ENCODE measurements at places on chromosomes 13 and 19.

DNA sequence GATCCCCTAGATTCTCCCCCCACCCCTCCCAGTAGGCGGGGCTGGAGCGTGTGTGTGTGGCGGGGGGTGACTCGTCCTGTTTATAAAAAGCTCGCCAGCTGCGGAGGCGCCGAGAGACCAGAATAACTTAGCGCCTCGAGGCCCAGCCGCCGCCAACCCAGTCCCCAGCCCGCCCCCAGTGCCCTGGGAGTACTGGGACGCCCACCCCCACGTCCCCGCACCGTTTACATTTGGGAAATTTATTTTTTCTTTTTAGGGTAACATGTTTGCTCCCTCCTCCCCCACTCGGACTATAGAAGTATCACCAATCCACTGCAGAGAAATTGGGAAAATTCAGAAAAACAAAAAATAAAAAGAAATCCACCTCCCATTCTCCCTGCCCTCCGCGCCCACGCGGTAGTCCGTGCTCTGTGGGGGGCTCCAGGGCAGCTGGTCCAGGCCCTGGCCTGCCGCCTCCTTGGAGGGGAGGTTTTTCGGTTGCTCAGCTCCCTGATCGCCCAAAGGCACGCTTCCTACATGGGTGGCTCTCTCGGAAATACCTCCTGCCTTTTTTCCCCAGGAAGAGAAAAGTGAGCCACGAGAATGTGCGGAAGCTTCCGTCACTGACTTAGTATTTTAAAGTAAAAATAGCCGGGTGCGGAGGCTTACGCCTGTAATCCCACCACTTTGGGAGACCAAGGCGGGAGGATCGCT lies 1.5 kb upstream of the RAB3A start:
- DNase-seq, result peak; percentile 39

- DNase-seq, result no peak
Measured at GRCh38 chr13:98869408-98870090, 108.3 kb downstream of the DOCK9 start.

DNA sequence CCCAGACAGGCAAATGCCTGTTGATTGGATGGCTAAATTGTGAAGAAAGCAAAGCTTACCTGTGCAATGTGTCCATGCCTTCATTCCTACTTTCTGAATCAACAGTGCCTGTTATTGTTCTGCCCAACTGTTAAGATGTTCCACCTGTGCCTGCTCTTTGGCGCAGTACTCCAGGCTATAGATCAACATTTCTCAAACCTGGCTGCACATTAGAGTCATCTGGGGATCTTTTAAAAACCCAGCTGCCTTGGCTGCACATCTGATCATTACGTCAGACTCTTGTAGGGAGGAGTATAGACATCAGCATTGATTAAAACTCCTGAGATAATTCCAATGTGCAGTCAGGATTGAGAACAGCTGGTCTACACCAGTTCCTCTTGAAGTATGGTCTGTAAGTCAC lies 16.2 kb upstream of the CPB2 start:
- DNase-seq, result no peak

- DNase-seq, result no peak
Measured at GRCh38 chr13:73833325-73834070, 300.7 kb downstream of the KLF12 start.

- DNase-seq, result no peak
Measured at GRCh38 chr13:30736461-30737320, 1.3 kb downstream of the ALOX5AP start.

- no peak for DNase-seq
Measured at GRCh38 chr13:20696073-20696472, 7.4 kb upstream of the IL17D start.

GRCh38 chr13:46160065-46160464 lies 21.9 kb downstream of the LCP1 start:
- no peak for DNase-seq

DNA sequence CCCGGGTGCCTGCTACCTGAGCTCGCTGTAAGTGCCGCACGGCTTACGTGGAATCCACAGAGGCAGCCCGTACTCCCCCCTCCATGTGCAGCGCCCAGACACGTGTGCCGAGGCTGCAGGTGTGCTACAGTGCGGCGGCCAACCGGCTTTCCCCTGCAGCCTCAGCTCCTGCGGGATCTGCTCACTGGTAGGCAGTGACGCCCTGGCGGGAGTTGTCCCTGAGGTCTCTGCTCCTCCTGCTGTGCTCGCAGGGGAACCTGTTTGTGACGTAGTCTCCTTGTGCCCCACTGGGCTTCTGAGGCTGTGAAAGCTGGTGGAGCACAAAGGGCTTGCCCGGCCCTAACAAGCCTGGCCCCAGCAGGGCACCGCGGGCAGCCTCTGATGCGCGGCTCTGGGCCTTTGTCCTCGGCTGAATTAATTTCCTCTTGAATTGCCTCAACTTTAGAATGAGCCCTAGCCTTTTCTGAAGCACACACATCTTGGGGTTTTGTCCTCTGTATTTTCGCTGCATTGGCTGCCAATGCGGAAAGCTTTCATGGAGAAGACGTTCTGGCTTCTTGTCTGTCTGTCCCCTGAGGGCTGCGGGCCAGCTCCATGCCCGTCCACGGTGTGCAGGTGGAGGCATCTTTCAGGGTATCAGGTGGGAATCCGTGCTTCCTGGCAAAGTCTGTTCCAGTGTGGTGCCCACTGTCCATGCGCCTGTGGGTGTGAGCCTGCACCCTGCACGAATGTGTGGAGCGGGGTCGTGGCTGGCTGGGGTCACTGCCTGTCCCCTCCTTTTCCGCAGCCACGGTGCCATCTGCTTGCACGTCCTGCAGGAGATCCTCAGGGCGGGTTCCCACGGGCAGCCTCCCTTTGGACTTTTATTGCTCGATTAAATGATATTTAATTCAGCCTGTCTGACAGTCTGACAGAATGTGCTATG lies 77.3 kb upstream of the MCF2L start:
- no peak for DNase-seq

GRCh38 chr19:52190487-52191293 lies 838 bp downstream of the PPP2R1A start:
- DNase-seq, result no peak

DNA sequence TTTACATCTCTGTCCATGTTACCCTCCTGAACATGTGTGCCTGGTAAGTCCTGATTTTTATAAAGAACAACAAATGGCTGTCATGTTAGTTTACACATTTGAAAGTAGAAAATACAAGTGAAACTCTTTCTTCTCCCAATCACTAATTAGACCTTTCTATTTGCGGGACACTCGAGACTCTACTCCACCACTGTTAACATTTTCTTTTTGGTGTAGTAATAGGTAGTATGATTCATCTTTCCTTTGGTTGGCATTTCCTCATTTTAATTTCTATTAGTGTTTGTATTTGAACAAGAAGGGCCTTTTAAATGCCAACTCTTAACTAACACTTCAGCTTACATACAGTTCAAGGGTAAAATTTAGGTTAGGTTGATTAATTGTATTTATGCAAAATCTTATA lies 371.1 kb downstream of the PCDH9 start:
- no peak for DNase-seq

GRCh38 chr13:94987869-94988268 lies 275.5 kb upstream of the SOX21 start:
- DNase-seq, result no peak

DNA sequence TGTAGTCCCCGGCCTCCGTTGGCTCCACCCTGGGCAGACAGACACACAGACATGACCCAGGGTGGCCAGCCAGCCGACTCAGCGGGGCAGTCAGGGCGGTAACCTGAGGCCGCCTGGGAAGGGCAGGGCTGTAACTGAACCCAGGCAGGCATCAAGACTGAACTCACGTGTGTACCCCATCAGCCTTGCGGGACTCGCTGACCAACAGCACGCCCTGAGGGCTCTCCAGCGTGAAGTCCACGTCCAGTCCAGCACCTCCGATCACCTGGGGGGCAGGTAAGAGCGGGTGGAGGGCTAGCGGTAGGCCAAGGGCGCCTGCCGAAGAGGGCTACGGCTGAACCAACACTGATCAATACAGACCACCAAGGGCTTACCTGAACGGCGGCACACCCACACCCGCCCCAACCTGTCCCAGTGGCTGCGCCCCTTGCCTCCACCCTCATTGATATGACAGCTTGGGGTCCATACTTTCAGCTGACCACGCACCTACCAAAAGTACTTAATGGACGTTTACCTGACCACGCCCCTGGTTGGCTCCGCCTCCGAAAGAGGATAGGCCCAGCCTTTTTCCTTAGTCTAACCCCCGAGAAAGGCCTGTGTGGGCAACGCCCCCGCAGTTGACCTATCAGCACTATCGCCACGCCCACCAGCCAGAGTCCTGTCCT lies 791 bp downstream of the TMED1 start:
- DNase-seq, result no peak

- DNase-seq, result no peak
Measured at GRCh38 chr13:48188131-48188530, 44.9 kb upstream of the ITM2B start.

DNA sequence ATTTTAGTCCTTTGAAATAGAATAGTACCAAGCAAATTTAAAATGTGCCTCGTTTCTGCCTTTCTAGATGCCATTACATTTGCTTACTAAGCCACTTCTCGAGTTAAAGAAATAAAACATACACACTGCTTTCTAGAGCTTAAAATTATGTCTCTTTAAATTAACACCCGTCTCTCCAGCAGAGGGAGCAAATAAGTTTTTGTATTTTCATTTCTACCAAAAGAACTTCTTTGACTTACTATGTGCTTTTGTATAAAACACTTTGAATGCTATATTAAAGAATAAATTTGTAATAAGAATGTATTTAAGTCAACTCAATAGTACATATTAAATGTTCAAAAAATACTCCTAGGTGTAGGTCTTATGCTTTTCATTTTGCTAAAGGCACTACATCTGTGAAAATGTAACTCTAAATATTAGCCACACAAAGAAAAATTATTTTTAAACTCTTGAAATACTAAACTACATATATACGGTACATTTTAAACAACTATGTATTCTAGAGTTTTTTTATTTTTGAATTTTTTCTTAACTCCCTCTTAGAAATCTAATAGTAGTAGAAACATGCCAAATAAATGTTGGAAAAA lies 269.3 kb upstream of the MIR17HG start:
- no peak for DNase-seq

DNA sequence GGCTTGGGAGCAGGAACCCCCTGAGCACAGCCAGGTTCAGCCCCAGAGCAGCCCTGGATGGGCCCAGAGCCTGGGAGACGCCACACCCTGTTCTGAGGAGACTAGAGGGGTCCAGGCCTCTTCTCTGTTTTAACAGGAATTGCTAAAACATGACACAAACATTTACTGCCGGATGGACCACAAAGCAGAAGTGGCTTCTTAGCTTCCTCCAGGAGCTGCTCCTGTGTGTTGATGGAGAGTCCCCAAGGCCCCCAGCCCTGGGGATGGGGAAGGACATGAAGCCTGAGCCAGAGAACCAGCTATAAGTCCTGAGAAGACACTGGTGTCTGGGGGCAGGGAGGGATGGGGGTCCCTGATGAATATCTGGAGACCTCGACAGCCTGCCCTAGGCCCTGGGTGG lies 14.6 kb downstream of the CEACAM3 start:
- DNase-seq, result no peak

GRCh38 chr13:74674720-74675119 lies 540.5 kb upstream of the KLF12 start:
- no peak for DNase-seq

DNA sequence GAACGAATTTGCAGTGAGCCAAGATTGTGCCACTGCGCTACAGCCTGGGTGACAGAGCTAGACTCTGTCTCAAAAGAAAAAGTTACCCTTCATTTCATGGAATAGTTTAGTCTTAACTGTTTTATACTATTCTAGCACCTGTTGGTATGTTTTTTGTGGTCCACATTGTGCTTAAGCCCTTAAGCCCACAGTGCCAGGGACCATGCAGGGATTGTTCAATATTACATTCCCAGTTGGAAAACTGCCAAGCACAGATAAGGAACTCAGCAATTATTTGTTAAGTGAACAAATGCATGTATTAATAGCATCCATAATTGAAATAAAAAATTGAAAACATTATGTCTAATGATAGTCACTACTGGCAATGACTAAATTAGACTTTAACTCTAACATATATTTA lies 193.5 kb downstream of the PCDH17 start:
- DNase-seq, result no peak

- DNase-seq, result no peak
Measured at GRCh38 chr19:7971553-7972520, 28.4 kb upstream of the TIMM44 start.

DNA sequence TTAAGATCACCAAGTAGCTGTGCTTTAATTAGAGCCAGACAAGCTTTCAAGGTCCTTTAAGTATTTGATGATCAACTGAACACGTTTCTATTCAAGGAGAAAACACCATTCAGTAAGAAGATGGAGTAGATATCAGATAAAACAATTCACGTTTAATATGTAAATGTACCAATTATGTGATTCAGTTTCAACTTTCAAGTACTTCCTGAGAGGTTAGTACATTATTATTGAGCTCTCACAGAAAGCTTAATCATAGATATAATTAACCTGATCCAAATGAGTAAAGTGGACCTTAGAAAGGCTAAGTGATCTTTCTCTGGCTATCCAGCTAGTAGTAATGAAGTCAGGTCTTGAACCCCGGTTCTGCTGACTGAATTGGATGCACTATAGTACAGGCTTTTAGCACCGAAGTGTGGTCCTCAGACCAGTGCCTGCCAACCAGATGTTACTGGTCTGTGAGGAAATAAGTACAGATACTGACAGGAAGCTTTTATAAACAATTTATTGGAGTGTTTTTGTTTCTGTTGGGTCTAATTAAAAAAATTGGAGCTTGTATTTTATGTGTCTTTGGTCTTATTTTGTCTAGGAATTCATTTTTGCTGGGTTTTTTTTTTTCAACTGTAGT lies 10.2 kb downstream of the CLN5 start:
- DNase-seq, result no peak

DNA sequence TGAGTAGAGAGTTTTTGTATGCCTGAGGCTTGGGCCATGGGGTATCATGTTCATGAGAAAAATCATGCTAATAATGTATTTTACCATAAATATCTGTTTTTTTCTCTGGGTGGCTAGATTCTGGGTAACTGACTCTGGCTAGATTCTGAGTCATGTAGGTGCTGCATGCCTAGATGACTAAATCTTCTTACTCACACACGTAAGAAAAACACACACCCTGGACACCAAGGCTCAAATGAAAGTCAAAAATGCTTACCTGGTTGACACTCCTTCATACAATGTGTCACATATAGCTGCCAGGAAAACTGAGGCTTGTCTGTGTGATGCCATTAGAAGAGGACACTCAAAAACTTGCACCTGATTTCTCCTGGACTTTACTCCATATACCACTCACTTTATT lies 597.4 kb upstream of the SLITRK1 start:
- no peak for DNase-seq

DNA sequence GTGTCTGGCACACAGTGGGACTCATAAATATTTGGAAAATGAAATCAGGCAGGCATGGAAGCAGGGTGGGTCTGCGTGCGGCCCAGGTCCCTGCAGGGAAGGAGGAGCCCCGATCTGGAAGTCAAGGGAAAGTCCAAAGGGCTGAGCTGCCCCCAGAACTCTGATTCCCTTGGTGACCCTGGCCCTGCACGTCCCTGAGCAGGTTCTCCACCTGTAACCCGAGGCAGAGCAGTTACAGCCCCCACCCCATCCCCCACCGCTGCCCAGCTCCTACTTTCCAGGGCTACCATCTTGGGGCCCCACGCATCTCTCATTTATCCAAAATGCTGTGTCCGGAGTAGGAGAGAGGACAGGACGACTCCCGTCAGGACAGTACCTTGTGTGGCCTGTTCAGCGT lies 2.1 kb downstream of the PLEKHF1 start:
- DNase-seq, result no peak

- DNase-seq, result no peak
Measured at GRCh38 chr13:102698649-102698980, 3.8 kb upstream of the METTL21C start.
